ENCODE measurements at places on chromosomes 11 and 22.
A peak's percentile ranks its signal among the peaks of the same experiment; 100 is the strongest.

GRCh38 chr11:12377824-12378593 lies 638 bp downstream of the PARVA start:
- H3K36me3 ChIP-seq: peaks cover 7% of the 10 kb centered on the region
- H3K27ac ChIP-seq: peak overlapping the region; percentile 82
- DNase-seq: peak; percentile 71

GRCh38 chr11:76635991-76636738 lies 34.4 kb downstream of the LRRC32 start:
- H3K36me3 ChIP-seq: no peaks in the 10 kb centered on the region
- H3K4me1 ChIP-seq: no peaks in the 10 kb centered on the region
- DNase-seq: no peak
- no peak overlapping the region for H3K4me3 ChIP-seq

- DNase-seq: no peak
- no peaks in the 10 kb centered on the region for H3K27me3 ChIP-seq
- H3K4me1 ChIP-seq: no peaks in the 10 kb centered on the region
- H3K36me3 ChIP-seq: no peaks in the 10 kb centered on the region
Measured at GRCh38 chr11:26575946-26576345, 3.9 kb upstream of the MUC15 start.

DNA sequence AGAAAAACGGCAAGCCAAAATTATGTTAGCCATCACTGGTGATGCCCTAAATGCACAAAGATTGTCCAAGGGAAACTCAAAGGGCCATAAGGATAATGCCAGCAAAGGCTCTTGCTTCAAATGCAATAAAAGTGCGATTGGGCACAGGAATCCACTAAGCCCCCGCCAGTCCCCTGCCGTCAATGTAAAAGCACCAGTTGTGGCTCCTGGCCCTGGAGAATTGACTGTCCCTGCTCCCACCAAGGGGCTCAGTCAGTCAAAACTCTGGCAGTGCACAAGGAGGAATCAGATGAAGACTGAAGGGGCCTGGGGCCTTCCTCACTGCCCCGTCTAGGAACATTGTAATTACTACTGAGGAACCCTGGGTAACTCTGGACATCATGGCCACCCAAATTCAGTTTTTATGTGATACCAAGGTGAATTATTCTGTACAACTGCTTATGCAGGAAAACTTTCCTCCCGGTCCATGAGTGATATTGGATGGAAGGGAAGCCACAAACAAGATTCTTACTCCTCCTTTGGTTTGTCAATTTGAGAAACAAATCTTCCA lies 85.6 kb downstream of the PIWIL4 start:
- no peak overlapping the region for H3K4me3 ChIP-seq
- no peaks in the 10 kb centered on the region for H3K4me1 ChIP-seq
- no peaks in the 10 kb centered on the region for H3K27me3 ChIP-seq
- no peak for DNase-seq
- no peaks in the 10 kb centered on the region for H3K36me3 ChIP-seq
